ENCODE measurements at places on chromosomes 3 and 15.

DNA sequence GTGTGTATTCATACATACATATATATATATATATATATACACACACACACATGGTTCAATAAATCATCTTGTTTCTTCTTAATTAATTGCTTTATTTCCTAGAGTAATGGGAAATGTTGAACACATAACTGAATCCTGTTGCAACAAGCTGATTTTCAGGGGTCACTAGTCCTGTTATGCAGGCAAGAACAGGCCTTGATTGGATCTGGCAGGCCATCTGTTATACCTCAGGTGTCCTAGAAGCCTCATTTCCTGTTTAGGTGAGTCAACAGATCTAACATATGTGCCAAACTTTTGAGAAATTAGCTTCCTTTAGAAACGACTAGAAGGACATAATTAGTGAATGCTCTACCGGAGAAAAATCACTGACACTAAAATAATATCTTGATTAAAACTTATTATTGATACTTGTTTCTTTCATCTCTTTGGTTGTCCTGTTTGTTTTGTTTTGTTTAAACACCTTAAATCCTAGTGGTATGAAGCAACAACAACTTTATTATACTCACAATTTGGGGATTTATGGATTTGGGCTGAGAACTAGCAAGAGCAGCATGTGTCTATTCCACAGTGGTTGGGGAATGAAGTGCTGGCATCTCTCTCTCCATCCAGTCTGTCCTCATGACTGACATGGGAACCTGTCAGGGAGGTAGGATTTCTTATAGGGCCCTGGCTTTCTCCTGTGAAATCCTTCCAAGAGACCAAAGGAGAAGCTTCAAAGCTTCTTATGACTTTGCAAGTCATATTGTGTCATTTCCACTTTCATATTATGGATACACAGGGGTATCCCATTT, 552.6 kb downstream of the NSUN3 start:
- DNase-seq: no peak

DNA sequence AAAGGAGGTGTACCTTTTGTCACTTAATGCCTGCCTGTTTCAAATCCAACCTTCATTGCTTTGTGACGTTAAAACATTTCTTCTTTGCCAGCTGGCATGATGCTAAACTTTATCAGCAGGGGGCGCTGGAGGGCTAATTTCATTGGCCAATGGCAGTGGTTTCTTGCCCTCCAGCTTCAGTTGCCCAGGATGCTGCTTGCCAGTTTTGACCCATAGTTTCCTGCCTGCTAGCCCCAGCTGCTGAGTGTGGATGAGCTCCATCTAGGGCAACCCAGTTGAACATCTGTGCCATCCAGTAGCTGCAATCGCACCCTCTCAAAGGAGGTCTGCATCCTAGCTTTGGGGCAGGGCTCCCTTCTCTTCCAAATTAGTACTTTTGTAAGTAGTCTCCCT, 22.1 kb downstream of the ACKR2 start:
- DNase-seq: peak; percentile 25

DNA sequence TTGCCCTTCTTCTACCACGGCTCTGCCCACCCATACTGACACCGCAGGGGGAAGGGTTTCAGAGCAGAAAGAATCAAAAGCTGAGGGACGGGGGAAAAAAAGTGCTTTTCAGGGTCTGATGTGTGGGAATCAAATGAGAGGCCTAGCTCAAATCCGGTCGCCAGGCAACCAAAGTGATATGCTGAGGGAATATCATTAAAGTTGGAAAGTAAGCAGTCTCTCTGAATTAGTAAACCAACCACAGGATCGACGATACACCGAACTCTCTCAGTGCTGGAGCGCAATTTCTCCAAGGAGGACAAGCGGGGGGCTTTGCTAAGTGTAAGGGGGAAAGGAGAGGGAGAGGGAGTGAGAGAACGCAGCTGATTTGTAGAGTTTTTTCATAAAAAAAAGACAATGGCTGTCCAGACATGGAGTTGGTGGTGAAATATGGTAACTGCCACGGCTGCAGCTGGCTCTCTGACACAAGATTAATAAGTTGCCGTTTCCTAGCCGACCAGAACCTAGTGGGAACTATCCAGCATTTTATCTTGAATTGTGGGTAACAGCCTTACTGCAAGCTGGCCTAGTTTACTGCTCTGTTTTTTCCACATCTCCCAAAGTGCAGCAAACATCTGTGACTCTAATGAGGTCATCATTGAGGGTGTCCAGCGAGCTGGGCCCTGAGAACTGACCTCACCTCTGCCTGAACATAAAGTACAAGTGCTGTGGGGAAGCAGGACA, 530.2 kb downstream of the SOX2 start:
- DNase-seq: no peak

- peak; percentile 73 for DNase-seq
Measured at GRCh38 chr15:77138167-77138522, 67.2 kb upstream of the TSPAN3 start.

DNA sequence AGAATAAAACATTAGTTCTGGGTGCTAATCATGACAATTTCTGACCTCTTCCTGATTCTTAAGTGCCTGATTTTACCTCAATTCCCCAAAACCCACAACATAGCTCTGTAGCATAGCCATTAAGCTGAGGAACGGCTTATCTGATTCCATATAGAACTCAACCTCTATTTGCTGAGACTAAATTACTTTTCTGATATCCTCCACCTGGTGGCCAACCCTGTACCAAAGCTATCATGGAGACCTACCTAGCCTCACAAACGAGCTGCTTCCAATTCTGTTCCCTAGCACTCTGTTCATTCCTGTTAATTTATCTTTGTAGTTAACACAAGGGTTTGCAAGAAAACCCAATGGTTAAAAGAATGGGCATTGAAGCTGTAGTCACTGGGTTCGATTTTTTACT, 245.2 kb downstream of the PLOD2 start:
- no peak for DNase-seq

DNA sequence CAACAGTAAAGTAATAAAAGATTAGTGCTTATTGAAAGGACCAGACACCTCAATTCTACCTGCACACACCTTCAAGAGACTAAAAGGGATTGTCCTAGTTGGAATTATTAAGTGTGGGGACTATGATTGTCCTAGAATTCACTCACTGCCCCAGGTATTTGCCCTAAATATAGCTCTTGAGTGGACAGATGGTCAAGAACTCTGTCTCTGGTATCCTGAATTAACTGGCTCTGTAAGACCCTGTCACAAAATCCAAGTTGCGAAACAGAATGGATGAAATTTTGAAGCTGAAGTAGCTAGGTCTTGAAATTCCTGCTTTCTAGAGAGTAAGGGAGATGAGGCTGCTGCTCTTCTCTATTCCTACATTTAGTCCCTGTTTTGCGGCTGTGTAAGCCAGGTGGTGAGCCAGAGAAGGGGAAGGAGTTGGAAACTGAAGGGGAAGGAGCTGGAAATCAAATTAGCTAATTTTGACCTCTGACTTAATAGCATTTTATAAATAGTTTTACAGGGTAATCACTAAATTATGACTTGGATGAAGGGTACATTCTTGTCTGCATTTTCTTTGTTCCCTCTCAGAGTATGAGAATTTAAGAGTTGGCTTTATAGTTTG, 34.5 kb downstream of the KBTBD12 start:
- no peak for DNase-seq

GRCh38 chr3:125433091-125433534, 58.0 kb upstream of the ZNF148 start:
- no peak for DNase-seq

GRCh38 chr3:153749070-153749610, 372.1 kb upstream of the ARHGEF26 start:
- no peak for DNase-seq

GRCh38 chr3:23157331-23157730, 45.8 kb upstream of the UBE2E2 start:
- DNase-seq: no peak

- DNase-seq: no peak
Measured at GRCh38 chr3:62655691-62656063, 219.5 kb downstream of the CADPS start.

GRCh38 chr3:197706658-197707057, 30.0 kb downstream of the RUBCN start:
- no peak for DNase-seq

DNA sequence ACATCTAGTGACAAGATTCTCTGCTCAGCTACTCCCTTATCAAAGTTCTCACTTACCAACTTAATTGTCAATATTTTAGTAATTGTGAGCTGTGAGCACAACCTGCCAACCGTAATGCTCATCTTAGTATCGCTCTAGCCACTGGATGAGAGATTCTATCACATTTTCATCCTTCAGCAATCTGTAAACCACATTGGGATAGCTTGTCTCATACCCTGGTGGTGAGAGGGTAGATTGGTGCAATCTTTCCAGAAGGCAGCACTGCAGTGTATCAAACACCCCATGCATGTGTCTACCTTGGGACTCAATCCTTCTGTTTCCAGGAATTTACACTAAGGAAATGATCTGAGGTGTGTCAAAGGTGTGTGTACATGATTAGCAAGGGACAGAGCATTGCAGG, 18.9 kb upstream of the ATP8B4 start:
- DNase-seq: peak; percentile 27

DNA sequence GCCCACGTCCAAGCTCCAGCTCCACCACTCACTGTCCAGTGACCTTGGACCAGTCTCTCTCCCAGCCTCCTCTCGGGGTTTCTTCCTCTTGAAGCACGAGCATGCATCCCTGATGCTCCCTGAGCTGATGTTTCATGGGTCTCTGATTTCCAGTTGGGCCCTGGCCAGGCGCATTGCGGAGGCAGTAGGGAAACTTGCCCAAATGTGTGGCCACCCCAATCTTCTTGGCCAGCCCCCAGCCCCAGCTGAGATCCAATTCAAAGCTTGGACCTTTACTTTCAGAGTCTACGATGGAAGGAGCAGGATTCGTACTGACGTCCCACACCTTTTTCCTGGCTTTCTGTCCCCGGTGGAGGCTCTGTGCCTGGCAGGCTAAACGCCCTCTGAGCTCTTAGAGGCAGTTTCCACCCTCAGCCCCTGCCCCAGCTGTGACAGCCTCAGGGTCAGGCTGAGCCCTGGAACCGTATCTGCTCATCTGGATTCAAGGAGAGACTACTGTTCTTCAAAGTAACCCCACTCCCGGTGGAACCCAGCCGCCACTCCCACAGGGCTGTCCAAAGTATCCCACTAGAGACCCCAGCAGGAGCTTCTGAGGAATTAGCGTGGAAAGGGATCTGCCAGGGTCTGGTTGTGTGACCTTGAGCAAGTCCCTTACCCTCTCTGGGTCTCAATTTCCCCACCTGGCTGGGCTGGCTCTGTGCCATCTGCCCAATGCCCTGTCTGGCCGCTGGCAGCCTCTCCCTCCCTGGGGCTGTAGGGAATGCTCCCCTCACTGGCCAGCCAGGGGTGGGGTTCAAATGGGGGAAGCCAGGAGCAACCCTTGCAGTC, 37.4 kb downstream of the CPN2 start:
- DNase-seq: no peak

DNA sequence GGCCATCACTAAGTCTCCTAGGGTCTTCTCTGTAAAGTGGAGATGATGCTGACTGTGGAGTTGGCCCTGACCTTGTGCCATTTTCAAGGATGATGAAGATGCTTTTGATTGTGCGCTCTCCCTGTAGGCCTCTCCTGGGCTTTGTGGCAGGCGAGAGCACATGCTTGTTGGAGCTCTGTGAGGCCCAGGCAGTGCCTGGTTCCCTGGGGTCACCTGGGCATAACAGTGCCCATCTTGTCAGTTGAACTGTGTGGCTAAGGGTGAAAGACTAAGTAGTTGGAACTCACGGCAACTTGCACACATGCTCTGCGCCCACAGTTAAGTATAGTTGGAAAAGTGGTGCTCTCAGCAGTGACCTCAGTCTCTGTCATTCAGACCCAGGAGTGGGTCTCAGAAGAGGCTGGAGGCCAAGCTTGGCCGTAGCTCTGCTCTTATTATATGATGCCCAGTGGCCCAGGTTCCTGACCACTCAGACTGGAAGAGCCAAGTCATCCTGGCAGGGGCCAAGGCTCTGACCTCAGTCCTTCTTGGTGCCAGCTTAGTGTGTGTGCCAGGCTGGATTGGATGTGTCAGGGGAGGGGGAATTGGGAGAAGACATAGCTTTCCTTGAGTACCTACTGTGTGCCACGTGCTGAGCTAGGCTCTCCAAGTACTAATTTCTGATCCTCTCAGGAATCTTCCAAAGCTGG, 154.6 kb downstream of the EEFSEC start:
- DNase-seq: no peak

DNA sequence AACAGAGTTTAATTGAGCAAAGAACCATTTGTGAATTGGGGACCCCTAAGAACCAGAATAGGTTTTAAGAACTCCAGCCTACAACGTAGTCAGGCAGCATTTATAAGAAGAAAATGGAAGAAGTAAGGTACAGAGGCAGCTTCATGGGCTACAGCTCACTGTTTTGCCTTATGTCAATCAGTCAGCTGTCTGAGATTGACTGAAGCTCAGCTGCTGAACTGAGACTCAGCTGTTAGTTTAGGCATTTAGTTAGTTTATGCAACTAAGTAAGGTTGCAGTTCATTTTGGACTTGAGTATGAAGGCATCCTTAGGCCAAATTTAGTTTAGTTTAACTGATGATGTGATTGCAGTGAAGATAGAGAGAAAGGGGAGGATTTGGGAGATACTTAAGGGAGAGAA, 34.1 kb upstream of the RASA2 start:
- no peak for DNase-seq

DNA sequence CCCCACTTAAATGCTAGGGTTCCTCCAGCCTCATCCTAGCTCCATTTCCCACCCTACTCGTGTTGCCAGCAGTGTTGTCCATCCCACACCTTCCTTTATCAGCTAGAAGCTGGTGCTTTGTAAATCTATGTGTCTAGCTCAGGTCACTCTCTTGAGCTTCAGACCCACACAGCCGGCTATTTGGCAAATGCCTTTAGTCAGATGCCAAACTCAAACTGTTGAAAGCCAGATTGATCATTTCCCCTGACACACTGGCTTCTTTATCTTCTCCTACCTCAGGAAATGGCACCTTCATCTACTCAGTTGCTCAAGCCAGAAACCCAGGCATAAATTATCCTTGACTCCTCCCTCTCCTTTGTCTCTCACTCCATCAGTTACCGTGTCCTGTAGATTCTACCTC, 61.5 kb upstream of the TPM1 start:
- no peak for DNase-seq

GRCh38 chr3:79767194-79767904, 449 bp downstream of the ROBO1 start:
- no peak for DNase-seq

- DNase-seq: no peak
Measured at GRCh38 chr3:62995119-62995518, 119.9 kb upstream of the CADPS start.

GRCh38 chr15:36399276-36399675, 180.2 kb upstream of the CDIN1 start:
- no peak for DNase-seq

GRCh38 chr15:78177447-78177873, 28.3 kb downstream of the IDH3A start:
- no peak for DNase-seq

- no peak for DNase-seq
Measured at GRCh38 chr3:150202711-150203110, 205.4 kb upstream of the TSC22D2 start.

- no peak for DNase-seq
Measured at GRCh38 chr15:66864086-66864830, 162.2 kb downstream of the SMAD6 start.

DNA sequence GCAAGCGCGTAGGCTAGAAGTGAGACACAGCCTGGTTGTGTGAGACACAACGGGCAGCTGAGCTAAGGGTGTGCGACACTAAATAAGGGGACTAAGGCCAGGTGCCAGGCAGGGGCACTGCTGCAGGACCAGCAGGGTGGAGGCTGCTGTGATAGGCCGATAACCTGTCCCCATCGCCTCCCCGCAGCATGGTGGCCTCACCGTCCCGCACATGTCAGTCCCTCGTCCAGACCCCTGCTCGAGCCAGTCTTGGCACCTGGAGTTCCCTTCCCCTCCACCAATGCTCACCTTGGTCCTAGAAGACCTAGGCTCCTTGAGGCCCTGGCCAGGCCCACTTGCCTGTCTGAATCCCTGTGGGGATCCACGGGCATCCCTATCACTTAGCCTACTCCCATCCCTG, 96.1 kb downstream of the HMG20A start:
- no peak for DNase-seq

All from IMR-90 (cell line).